ENCODE measurements at places on chromosomes 12 and 14.

GRCh38 chr12:57545809-57546437 lies 1.1 kb downstream of the DCTN2 start:
- no peak for DNase-seq

DNA sequence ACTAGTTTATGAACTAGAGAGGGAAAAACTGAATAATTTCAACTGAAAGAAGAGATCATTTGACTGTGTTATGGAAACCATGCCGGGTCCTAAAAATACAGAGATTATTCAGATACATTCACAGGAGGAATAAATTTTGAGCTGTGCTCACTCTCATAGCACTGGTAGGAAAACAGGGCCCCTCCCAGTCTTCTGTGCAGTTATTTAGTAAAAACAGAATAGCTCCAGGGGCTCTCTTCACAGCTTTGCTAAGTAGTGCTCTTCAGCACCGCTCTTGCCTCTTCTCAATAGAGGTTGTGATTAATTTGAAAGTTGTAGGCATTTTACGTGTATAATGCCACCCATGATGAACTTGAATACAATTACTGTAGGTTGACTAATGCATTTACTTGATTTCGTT lies 435.9 kb upstream of the PDE3A start:
- no peak for DNase-seq

DNA sequence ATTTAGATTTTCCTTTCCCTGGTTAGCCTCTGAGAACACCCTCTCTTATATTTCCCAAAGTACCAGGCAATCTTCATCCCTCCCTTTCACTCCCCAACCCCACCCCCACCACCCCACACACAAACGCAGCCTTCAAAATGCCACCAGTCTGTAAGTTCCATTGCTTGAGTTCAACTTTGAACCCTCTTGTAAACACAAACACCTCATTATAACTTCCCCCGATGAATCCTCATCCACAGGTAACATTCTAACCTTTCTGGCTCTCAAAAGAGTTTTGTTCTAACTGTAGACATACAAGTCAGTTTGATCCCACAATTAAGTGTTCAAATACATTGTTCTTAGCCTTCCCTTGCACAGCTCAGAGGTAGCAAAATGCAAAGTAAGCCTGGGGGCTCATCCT lies 199.4 kb upstream of the FOXN3 start:
- DNase-seq, result no peak

DNA sequence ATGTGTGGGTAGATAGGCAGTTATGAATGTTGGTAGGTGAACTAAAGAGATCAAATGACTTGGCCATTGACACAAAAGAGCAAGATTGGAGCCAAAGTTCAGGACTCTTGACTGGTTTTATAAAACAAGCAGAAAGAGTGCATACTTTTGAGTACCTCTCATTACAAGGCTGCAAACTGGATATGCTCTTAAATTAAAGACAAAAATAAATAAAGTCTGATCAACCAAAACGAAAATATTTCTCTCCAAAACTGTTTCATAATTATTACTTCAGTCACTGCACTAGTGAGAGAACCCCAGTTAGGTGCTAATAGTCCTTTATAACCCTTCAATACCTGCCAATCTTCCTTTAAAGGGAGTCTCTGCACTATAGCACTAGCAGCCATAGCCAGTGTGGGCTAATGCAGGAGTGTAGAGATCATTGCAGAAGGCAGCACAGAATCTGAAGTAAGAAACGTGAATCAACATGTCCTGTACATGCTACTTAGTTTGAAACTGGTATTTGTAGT lies 147.1 kb downstream of the FOXA1 start:
- no peak for DNase-seq

GRCh38 chr12:13242936-13243335 lies 46.4 kb downstream of the EMP1 start:
- DNase-seq, result no peak

DNA sequence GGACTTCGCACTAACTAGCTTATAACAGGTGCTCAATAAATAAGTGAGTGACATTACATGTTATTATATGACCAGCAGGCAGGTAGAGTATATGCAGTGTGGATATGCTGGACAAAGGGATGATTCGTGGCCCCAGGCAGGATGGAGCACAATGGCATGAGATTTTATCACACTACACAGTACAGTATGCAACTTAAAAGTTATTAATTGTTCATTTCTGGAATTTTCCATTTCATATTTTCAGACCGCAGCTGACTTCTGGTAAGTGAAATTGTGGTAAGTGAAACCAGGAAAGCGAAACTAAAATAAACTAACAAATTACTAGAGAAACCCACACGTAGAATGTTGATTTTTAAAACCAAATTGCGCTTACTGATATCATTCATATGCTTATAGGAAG lies 3.3 kb downstream of the PARP11 start:
- DNase-seq, result no peak

GRCh38 chr12:5335069-5335468 lies 96.8 kb upstream of the NTF3 start:
- no peak for DNase-seq

- peak; percentile 25 for DNase-seq
Observed at GRCh38 chr14:58171090-58171489, 19.1 kb upstream of the ARMH4 start.

DNA sequence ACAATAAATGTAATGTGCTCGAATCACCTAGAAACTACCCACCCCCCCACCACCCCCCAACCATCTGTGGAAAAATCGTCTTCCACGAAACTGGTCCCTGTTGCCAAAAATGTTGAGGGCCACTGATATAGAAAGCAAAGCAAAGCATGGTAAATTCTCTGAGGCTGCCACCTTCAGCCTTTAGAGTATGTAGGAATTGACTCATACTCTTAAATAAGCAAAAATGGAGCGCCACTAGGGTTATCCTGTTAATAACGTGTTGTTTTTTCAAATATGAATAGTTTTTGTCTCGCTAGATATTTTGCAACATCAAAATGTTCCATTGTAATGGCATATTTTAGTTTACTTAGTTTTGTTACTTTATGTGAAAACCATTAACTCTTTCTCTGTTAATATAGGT lies 18.2 kb downstream of the DYNC1H1 start:
- no peak for DNase-seq

DNA sequence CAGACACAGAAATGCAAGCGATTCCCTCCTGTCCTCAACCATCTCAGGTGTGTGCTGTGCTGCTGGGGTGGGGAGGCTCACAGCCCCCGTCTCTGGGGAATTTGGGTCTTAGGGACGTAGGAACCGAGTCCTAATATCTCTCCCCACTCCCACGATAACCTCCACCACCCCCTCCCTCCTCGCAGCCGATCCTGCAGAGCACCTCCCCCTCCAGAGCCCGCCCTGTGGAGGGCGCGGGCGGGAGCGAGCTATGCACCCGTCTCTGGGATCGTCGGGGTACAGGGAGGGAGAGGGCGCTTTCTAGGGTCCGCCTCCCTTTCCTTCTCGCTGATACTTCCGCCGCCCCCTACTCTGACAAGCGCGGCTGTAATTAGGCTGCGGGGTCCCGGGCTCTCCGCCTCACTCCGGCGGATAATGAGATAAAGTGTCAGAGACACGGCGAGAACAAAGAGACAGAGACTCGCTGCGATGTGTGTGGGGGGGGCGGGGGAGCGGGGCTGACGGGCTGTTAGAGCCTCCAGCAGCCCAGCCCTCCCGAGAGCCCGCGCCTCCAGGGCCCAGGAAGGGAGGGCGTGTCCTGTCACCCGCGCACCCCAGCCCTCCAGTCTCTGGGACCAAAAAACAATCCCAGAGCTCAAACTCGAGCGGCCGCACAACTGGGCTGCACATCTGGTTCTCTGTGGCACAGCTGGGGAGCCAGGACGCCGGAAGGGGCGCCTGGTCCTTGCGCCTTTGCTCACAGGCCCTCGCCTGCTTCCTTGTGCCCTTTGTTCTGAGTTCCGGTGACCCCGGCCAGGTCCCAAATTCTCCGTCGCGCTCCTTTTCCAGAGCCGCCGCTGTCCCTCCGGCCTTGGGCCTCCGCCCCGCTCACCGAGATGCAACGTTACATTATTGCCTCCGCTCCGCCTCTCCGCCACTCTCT lies 8.7 kb downstream of the SHMT2 start:
- DNase-seq, result no peak

- no peak for DNase-seq
Observed at GRCh38 chr12:124454735-124455134, 112.7 kb downstream of the NCOR2 start.

DNA sequence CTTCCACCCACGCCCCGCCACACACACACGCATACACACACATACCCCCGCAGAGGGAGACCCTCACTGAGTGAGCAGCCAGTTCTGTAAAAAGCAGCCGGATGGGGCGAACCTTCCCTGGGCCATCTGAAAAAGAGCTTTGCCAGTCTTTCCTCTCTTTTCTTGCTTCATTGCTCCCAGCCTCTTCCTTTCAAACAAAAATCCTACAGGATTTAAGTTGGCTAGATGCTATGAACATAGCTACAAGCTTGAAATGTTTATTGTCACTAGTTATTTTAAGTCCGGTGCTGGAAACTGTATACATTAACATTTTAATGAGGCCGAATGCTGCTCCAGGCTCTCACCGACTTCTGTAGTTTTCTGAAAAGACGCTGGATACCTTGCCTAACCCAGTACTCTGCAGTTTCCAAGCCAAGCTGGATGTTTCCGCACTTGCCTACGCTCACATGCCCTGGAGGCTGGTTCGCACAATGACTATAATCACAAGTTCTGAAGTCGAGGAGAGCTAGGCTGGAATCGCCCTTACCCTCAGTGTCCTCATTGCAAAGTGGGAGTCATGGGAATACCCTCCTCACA lies 39.2 kb downstream of the LTBP2 start:
- DNase-seq, result no peak

DNA sequence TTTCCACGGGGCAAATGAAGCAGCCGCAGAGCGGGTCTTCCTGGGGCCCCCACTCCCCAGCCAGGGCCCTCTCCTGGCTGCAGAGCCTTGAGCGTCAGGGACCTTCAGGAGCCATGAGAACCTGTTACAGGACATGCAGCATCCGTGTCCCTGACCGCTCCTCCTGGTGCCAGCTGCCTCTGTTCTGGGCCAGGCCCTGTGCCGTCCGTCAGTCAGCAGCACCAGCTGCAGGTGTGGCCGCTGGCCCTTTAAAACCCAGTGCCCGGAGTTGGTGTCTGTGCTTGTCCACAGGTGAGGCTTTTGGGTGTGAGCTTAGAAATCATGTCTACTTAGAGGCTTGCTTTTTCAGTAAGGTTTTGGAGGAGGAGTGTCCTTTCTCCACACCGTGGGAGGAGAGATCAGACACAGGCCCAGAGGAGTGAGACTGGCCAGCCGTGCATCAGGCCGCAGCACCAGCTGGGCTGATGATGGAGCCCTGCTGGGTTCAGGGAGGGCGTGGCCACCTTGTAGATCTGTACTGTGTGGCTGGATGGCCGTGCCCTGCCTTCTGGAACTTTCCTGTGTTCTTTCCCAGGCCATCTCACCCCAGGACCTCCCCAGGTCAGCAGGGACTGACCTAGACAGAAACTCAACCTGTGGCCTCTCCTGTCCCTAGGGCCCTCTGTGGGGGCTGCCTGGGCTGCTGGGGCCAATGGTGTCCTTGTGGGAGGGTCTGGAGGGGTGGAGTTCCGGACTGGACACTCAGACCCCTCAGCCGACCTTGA lies 27.1 kb downstream of the AACS start:
- no peak for DNase-seq

DNA sequence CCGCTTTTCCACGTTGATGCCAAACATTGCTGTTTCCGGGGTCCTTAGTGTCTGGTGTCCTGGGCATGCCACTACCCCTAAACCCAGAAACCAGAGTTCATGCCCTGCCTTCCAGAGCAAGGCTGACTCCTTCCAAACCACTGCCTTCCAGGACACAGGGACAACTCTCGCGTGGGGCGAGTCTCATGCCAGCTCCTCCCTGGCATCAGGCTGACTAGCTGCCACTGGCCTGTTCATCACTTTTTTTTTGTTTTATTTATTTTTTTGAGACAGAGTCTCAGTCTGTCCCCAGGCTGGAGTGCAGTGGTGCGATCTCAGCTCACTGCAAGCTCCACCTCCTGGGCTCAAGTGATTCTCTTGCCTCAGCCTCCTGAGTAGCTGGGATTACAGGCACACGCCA lies 4.8 kb downstream of the SETD1B start:
- no peak for DNase-seq

GRCh38 chr12:632102-632696 lies 31.0 kb downstream of the NINJ2 start:
- no peak for DNase-seq

DNA sequence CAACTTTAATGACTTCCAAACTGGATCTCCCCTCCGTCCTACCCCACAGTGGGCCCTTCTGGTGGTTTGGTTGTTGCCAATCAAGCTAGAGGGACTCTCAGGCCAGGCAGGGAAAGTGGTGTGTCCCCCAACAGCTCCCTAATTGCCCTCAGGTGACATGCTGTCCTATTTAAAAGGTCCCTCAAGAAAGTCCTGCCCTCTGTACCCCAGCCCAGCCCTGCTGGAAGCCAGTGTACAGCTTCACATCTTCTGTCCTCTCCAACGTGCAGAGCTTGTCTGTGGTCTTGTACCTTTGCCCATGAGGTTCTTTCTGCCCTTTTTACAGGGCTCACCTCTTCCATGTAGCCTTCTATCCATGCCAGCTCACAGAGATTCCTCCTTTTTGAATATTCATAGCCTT lies 4.2 kb downstream of the RIN3 start:
- no peak for DNase-seq

GRCh38 chr14:104800015-104800770 lies 708 bp upstream of the ZBTB42 start:
- DNase-seq, result peak; percentile 45

GRCh38 chr14:53411125-53411524 lies 258.0 kb upstream of the DDHD1 start:
- no peak for DNase-seq

DNA sequence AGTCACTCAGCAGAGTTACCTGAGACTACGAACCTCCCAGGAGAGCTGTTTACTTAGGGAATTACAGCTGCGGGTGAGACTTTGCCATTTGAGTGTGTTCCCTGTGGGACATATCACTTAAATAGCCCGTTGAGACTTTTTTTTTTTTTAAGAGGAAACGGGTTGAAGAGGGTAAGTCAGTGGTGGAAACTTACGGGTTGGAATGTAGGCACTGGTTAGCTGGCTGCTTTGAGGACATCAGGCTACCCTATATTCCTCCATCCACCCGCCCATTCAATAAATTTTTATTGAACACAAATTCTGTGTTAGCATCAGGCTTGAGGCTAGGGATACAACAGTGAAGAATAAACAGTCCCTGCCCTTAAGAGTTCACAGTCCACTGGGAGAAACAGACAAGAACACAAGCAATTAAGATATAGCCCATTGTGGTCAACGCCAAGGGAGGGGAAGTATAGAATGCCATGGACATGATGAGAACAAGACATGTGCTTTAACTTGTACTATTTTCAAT lies 88.1 kb upstream of the CPSF6 start:
- DNase-seq, result no peak

DNA sequence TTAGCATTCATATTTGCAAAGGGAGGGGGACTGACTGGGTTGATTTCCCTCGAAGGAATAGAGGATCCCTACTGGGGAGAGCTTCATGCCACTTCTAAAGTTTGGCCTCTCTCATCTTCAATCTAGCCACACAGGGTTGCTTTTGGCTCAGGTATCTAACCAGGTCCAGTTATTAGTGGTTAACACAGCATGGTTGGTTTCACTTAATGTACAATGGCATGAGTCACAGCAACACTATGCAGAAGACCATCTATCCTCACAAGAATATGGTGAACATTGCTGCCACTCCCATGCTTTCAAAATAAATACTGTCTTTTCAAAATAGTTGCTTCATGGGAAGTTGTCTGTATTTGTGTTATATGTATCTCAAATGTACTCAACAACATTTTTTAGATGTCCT lies 6.6 kb upstream of the RAB3IP start:
- DNase-seq, result no peak
